Cardiac muscle cell (in vitro differentiated cells and primary cell): ENCODE measurements at places on chromosomes 6 and 20. TPM values are rescaled to one million over a fixed set of nuclear protein-coding genes. Genes with fewer than 3 reads are reported as not detected.

DNA sequence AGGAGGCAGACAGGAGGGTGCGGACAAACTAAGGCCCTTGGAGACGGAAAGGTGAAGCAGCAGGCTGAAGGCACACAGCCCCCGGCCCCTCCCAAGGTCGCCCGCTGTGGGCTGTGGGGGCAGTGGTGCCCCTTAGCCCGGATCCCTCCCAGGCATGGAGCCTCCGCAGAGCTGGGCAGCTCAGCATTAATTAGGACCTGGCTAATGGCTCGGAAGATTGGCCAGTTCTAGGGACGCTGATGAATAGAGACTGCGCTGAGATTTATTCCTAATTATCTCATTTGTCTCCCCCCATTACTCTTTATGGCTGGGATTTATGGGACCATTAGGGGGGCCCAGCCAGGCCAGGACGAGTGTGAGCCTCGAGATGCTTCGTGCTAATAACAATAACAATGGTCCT is 20.4 kb downstream of the MDFI start:
- no peak overlapping the region for H3K4me3 ChIP-seq
- no peaks in the 10 kb centered on the region for H3K27me3 ChIP-seq

- no peaks in the 10 kb centered on the region for H3K27me3 ChIP-seq
- no peak overlapping the region for H3K27ac ChIP-seq
- DNase-seq, result no peak
- peaks cover 4% of the 10 kb centered on the region for H3K36me3 ChIP-seq
- H3K4me3 ChIP-seq, result no peak overlapping the region
- no peaks in the 10 kb centered on the region for H3K4me1 ChIP-seq
These were observed 75.8 kb downstream of the CEP162 start for GRCh38 chr6:84151669-84152068.

- H3K4me3 ChIP-seq, result no peak overlapping the region
- DNase-seq, result no peak
- no peaks in the 10 kb centered on the region for H3K4me1 ChIP-seq
- H3K36me3 ChIP-seq, result no peaks in the 10 kb centered on the region
- H3K27me3 ChIP-seq, result peaks cover 5% of the 10 kb centered on the region
These were observed 17.8 kb downstream of the PTPRT start for GRCh38 chr20:43171930-43172329.

GRCh38 chr20:44862286-44862685 is 23.2 kb upstream of the YWHAB start:
- no peak overlapping the region for H3K27ac ChIP-seq
- no peaks in the 10 kb centered on the region for H3K27me3 ChIP-seq
- H3K4me1 ChIP-seq, result peaks cover 8% of the 10 kb centered on the region
- no peak for DNase-seq

- peaks cover 19% of the 10 kb centered on the region for H3K4me1 ChIP-seq
- no peaks in the 10 kb centered on the region for H3K36me3 ChIP-seq
- H3K4me3 ChIP-seq, result no peak overlapping the region
- no peaks in the 10 kb centered on the region for H3K27me3 ChIP-seq
- no peak overlapping the region for H3K27ac ChIP-seq
- DNase-seq, result no peak
These were observed 166.8 kb upstream of the PREP start for GRCh38 chr6:105569706-105570105.

- H3K27ac ChIP-seq, result no peak overlapping the region
- no peaks in the 10 kb centered on the region for H3K36me3 ChIP-seq
- no peak overlapping the region for H3K4me3 ChIP-seq
- H3K4me1 ChIP-seq, result peaks cover 8% of the 10 kb centered on the region
- no peaks in the 10 kb centered on the region for H3K27me3 ChIP-seq
These were observed 292.1 kb downstream of the CDC5L start for GRCh38 chr6:44679438-44680201.

DYNLT2 gene
- 2.4 and 5.0 TPM in 2 replicates for polyA plus RNA-seq
